ENCODE measurements at places on chromosomes 7 and 10.

GRCh38 chr10:34710391-34710751, 104.7 kb downstream of the PARD3 start:
- DNase-seq = no peak

DNA sequence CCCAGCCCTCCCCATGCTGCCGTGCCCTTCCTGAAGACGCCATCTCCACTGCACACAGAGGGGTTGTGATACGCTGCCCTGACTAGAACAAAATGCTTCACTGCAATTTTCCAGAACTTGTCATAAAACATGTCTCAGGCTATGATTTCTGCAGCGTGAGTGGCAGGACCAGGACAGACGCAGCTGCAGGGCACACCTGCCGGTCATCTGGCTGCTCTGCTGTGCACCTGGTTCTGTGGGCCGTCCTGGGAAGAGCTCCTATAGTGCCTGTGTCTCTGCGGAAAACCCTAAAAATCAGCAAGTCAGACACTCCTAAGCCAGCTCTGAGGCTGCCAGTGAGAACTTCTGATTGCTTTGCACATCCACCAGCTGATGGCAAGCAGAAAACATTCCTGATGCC, 39.7 kb upstream of the DIP2C start:
- no peak for DNase-seq

DNA sequence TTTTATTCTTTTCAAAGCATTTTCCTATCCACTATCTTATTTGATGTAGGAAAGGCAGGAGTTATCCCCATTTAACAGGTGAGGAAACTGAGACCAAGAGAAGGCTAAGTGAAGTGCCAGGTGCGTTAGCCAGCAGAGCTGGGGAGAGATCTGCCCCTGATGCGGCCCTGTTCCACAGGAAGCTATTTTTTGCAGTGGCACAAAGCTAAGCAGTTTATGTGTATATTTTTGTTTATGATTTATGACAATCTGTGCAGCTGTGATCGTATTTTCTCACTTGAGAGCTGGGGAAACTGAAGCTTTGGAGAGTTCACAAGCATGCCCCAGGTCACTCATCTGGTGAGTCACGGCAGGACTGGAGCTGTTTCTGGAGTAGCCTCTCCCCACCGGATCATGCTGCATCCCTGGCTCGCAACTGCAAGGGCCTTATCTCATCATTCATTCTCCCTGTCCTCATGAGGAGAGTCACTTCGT, 38.8 kb downstream of the SLC29A3 start:
- DNase-seq = no peak

- no peak for DNase-seq
These were observed 287.9 kb upstream of the PODXL start for GRCh38 chr7:131844369-131844768.

DNA sequence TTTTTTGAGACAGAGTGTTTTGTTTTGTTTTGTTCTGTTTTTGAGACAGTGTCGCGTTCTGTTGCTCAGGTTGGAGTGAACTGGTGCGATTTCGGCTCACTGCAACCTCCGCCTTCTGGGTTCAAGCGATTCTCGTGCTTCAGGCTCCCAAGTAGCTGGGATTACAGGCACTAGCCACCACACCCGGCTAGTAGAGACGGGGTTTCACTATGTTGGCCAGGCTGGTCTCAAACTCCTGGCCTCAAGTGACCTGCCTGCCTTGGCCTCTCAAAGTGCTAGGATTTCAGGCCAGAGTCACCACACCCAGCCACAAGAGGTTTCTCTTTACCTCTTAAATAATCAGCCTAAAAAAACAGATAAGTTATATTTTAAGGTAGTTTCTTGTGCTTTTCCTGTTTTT, 8.7 kb upstream of the ARHGAP12 start:
- DNase-seq = no peak

GRCh38 chr10:91096274-91096673, 124.2 kb upstream of the PCGF5 start:
- no peak for DNase-seq

DNA sequence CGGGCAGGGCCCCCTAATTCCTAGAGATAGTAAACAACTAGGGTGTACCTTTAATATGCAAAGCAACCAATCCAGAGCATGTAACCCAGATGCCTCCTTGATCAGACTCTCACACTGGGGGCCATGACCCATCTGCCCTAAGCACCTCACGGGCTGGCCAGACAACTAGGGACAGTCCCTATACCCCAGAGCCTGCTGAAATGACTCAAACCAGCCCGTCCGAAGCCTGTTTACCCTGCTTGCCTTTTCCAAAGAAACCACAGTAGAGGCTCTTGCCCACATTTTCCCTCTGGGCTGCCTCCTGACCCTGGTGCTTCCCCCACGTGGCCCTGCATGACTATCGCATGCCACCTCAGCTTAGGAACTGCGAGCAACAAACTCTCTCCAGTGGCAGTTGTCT, 46.2 kb downstream of the RGS10 start:
- no peak for DNase-seq

GRCh38 chr7:44652535-44652934, 46.1 kb downstream of the OGDH start:
- no peak for DNase-seq

- no peak for DNase-seq
These were observed 16.7 kb downstream of the FAM107B start for GRCh38 chr10:14757986-14758385.

GRCh38 chr10:15393139-15393825, 22.2 kb upstream of the FAM171A1 start:
- no peak for DNase-seq

DNA sequence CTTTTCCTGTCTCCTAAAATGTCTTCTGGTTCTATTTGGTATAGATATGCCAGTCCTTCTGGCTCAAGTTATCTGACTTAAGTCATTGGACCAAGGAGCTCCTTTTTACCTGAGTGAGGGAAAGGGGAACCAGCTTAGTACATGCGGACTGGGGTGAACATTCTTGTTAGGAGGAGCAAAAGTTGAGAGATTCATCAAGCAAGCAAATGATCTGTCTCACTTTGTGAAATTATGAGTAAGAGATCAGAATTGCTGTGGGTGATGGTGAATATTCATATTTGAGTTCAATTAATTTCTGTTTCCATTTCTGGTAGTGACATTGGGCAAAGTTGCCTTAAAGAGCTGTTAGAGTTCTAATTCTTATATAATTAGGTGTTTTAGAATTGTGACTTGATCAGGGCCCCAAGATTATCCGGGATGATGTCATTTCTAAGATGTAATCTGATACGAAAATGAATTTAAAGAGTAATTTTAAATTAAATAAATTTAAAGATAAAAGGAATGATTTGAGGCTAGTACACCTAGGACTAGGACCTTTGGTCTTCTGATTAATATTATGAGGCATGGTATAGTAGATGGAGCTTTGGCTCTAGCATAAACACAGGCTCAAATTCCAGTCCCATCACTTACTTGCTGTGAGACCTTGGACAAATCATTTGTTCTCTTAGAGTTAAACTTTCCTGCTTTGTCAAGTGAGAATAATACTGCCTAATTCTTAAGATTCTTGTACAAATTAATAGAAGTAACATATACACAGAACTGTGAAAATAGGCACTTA, 60.4 kb upstream of the STRIP2 start:
- no peak for DNase-seq

DNA sequence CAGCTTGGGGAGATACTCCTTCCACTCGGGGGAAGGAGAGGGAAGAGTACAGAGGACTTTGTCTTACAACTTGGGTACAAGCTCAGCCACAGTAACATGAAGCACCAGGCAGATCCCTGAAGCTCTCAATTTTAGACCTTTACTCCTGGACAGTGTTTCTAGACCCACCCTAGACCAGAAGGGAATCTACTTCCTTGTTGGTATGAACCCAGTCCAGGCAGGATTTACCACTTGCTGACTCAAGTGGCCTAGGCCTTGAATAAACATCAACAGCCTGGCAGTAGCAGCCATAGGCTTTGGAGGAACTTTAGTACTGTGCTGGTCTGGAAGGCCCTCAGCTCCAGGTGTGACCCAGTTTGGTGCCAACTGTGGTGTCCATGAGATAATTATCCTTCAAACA, 173.1 kb downstream of the ADRA2A start:
- no peak for DNase-seq

- no peak for DNase-seq
These were observed 116.5 kb upstream of the ADAM12 start for GRCh38 chr10:126504761-126505112.

GRCh38 chr10:114665873-114666272, 7.8 kb upstream of the ABLIM1 start:
- DNase-seq = no peak

- DNase-seq = no peak
These were observed 523.2 kb upstream of the IGFBP3 start for GRCh38 chr7:46444256-46444655.

DNA sequence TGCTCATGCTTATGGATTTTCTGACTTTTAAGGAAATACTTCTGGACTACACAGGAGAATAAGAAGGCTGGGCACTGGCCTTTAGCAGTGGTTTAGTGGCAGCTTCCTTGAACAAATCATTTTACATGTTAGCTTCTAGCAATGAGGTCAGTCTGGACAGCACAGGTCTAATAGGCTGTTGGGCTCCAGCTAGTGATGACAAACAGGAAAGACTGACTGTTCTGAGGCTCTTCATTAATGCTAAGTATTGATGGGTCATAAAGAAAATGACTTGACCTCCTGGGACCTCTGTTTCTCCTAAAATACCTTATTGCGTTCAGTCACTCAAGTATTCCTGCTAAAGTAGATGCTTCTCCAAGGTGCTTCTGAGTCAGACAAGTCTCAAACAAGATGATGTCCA, 4.9 kb upstream of the RHOBTB1 start:
- DNase-seq = no peak

- DNase-seq = peak; percentile 65
These were observed 962 bp upstream of the SLC26A4 start for GRCh38 chr7:107659666-107660065.

GRCh38 chr7:130371046-130371445, 9.2 kb upstream of the CPA1 start:
- DNase-seq = no peak

GRCh38 chr10:1874533-1874932, 137.2 kb upstream of the ADARB2 start:
- no peak for DNase-seq

DNA sequence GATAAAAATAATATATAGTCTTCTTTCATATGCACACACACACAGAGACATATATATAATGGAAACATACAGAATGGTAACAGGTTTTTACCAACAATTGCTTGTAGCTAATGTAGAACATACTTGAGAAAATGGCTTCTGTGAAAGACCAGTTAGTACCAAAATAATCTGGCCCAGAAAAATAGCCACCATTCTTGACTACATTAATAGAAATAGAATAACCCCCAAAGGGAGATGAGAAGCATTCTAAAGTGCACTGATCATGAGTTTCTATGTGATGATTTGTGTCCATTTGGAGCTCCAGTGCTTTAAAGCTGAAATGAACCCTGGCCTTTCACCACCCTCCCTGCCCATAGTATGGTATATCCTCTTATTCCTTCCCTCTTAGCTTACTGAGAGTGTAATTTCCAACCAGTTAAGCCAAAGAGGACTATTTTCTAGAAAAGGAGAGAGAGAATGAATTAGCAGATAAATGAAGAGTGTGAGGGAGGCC, 22.9 kb upstream of the IFIT2 start:
- DNase-seq = no peak

DNA sequence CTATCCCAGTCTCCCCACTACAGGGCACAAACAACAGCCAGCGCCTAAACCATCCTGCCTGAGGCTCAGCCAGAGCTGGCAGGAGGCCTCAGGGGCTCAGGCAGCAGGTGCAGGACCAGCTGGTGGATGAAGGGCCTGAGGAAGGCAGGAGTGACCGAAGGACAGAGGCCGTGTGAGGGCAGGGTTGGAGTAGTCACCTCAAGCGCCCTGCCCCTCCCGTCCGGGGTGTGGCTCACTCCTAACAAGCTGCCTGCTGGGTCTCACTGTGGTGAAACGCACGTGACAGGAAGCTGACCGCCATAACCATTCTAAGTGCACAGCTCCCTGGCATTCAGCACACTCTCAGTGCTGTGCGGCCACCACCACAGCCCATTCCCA, 281.1 kb downstream of the ELFN1 start:
- DNase-seq = no peak

- no peak for DNase-seq
These were observed 61.5 kb downstream of the GDI2 start for GRCh38 chr10:5751601-5752253.

GRCh38 chr7:12269100-12269895, 58.2 kb downstream of the TMEM106B start:
- DNase-seq = no peak

DNA sequence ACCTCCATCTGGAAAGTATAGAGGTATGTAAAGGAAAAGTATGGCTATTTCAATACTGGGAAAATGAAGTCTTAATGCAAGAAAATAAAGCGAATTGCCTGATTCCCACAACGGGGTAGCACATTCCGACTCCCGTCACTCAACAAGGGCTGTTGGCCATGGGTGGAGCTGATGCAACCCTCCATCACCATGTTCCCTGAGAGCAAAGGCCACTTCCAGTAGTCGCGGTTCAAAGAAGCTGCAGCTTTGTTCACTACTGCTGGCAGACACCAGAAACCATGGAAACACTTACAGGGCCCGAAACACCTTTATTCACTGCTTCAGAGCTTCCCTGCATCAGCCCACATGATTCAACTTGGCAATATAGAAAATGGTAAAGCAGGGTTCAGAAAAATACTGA, 44.0 kb downstream of the TMEM26 start:
- DNase-seq = no peak
